Effector memory CD8-positive, alpha-beta T cell (primary cell): ENCODE measurements at places on chromosomes 5 and 9.

DNA sequence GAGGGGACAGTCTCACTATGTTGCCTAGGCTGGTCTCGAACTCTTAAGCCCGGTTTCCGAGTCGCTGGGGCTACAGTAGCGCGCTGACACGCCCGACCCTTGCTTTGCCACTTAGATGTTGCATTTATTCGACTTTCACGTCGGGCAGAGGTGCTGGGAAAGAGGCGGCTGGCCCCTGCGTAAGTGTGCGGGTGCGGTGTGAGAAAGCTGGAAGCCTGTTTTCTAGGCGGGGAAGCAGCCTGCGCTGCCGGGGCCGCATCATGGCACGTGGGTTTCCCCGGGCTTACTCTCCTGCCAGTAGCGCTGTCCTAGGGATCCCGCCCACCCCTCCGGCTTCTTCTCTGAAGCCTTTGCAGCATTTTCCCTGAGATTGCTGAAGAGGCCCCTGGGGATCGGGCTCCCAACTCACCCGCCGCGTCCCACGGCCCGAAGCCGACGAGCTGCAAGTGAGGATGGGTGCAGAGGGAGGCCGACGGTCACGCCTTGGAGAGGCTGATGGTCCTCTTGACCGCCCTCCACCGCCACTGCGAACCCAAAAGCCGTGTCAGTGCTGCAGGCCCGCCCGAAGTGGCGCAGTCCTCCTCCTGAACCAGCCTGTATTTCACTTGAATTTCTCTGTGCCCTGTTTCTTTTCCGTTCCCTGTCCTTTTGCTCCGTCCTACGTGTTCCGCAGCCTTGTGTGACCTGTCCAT, 5.8 kb upstream of the TRIM41 start:
- DNase-seq: peak; percentile 62

DNA sequence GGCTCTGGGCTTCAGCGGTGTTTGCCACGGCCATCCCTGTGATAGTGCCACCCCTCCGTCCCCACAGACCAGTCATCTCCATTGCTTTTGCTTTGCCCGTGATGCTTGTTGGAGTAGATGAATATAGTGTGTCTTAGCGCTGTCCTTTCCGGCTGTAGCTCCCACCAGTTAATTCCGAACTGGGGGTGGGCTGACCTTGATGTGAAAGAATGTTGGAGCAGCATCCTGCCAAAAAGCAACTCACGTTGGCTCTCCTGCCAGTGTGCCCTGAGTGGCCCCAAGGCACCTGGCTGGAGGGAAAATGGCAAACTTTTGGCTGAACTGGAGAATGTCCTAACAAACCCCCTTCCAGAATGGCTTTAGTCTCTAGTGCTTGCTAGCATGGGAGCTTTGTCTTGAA, 20.0 kb downstream of the CLTA start:
- DNase-seq: no peak

GRCh38 chr9:35652829-35653209, 2.1 kb upstream of the SIT1 start:
- DNase-seq: no peak

DNA sequence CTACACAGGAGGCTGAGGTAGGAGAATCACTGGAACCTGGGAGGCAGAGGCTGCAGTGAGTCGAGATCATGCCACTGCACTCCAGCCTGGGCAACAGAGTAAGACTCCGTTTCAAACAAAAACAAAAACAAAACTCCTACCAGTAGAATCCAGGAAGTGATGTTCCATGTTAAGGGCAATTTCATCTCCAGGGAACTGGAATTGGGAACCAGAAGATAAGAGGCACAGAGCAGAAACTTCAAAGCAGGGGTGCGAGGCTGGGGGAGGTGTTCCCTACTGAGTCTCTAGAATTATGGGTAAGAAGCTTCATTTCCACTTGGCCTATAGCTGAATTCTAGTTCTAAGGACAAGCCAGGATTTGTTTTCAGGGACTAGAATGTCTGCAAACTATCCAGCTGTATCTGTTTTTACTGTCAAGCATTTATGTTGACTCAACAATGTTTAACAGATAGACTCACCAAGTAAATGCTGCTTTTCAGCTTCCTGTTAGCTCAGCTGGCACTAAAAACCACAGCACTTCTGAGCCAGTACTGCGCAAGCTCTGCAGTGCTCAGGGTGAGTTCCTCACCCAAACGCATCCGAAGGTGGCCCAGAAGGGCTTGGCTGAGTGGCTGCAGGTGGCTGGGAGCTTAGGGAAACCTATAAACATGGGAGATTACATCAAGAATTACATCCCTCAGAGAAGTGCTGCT, 320.1 kb downstream of the MTRR start:
- DNase-seq: no peak

GRCh38 chr9:109342878-109343277, 22.0 kb upstream of the EPB41L4B start:
- DNase-seq: no peak

DNA sequence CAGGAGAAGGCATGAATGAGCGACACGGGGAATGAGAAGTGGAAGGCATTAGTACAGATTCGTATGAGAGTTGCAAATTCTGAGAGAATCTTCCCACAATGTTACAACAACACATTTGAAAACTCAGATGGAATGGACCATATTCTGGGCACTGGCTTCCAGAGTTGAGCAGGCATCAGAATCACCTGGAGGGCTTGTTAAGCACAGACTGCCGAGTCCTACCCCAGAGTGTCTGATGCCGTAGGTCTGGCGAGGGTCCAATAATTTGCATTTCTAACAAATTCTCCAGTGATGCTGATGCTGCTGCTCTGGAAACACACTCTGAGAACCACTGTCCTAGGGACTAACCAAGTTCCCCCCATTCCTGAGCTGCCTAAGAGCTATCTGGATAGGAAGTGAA, 2.9 kb upstream of the TLX3 start:
- no peak for DNase-seq

- no peak for DNase-seq
These were observed 19.4 kb downstream of the PSMB7 start for GRCh38 chr9:124395826-124396225.

GRCh38 chr5:138874241-138874640, 894 bp downstream of the LRRTM2 start:
- DNase-seq: no peak

DNA sequence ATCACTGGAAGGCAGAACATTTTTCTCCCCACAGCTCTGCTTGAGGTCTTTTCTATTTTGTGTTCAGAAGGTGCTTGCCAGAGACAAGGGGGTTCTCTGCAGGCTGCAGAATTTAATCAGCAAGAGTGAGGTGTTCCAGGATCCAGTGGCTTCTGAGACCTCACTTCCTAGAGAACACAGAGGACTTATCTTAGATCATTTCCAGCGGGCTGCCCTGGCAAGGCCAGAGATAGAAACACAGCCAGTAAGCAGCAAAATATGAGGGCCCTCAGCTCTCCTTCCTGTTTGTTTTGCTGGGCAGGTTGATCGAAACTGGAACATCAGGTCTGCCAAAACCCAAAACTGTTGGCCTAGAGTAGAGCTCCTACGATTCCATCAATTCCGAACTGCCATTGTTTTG, 187.3 kb downstream of the DIRAS2 start:
- DNase-seq: no peak

GRCh38 chr5:117748336-117748735, 1173.7 kb upstream of the SEMA6A start:
- DNase-seq: no peak
